ENCODE measurements at places on chromosomes 6 and 20.
A peak's percentile ranks its signal among the peaks of the same experiment; 100 is the strongest.

- no peak for DNase-seq
Observed at GRCh38 chr6:1745814-1746213, 136.1 kb downstream of the FOXC1 start.

DNA sequence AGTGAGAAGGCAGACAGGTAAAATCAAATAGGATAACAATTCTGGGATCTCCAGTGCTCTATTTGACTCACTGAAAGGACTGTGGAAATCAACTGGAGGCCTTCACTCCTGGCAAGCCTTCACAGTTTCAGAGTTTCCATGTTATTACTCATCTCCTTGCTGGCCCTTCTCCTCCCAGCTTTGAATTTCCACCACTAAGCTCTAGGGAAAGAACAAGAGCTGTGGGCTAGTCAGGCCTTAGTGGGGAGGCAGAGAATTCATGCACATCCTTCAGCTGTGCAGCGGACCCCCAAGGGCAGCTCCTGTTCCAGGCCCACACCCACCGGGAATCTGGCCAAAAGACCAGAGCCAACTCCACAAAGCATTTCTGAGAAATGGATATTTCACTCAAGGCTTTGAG is 26.0 kb downstream of the MYLIP start:
- no peak for DNase-seq

- DNase-seq: no peak
Observed at GRCh38 chr6:116714761-116715160, 33.8 kb downstream of the KPNA5 start.

GRCh38 chr6:91626911-91627310 is 1040.0 kb upstream of the MAP3K7 start:
- no peak for DNase-seq

- no peak for DNase-seq
Observed at GRCh38 chr6:19327661-19328060, 509.5 kb upstream of the ID4 start.

GRCh38 chr6:29112135-29112534 is 4.3 kb downstream of the OR2J3 start:
- no peak for DNase-seq

GRCh38 chr6:42162812-42163211 is 10.4 kb upstream of the GUCA1A start:
- DNase-seq: no peak

DNA sequence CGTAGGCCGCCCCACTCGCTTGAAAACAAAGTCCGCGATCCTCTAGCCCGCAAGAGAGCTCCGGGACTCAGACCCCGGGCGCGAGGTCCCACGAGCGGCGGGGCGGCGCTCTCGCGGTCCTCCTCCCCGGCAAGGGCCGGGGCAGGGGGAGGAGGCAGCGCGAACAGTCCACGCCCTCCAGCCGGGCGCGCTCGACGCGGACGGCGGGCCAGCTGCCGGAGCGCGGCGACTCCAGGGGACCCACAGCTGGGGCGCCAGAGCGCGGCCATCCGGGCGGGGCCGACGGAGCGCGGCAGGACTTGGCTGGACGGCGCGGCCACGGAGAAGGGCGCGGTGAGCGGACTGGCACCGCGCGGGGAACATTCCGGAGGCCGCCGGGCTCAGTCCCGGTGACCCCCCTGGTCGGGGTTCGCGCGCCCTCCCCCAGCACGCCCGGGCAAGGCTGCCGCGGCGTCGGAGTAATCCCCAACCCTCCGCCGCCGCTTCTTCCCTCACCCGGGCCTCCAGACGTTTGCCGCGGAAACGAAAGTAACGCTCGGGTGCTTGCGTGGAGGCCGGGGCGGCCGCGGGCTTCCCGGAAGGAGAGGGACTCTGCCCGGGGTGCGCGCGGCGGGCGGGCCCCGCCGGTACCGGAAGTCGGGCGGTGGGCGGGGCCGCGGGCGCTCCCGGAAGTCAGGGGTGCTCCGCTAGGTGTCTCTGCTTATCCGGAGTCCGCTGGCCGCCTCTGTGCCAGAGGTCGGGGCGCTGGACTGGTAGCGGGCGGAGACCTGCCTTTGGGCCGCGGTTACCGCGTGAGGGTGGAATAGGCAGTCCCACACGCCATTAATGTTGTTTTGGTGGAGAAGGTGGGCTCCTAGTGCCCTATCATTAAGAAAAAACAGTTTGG is at the start of gene RIPK1:
TSS of gene RIPK1 (plus strand) at position 166 of the 886 bp plus-strand sequence. CDS start 8,330 bp downstream, outside the sequence.
- DNase-seq: peak; percentile 36

DNA sequence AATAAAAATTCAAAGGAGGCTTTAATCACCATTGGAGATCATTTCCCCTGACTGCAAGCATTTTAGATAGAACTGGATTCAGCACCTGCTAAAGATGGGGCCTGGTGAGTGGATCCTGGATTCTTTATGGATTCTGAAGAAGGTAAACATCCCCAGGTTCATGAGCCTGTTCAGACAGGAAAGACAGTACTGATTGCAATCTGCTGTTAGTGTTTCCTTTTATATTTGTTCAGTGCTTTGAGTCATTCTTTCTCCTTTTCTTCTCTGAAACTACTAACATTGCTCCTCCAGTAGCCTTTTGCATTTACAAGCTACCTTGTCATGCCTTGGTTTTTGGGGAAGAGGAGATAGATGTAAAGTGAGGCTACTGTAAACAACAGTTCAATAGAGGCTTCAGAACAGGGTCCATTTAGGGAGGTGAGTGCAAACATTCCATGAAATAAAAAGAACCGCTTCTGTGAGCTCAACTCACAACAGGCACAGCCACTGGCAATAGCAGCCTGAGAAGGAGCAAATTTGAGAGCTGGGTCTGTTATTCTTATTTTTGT is 66.4 kb upstream of the PRL start:
- no peak for DNase-seq

DNA sequence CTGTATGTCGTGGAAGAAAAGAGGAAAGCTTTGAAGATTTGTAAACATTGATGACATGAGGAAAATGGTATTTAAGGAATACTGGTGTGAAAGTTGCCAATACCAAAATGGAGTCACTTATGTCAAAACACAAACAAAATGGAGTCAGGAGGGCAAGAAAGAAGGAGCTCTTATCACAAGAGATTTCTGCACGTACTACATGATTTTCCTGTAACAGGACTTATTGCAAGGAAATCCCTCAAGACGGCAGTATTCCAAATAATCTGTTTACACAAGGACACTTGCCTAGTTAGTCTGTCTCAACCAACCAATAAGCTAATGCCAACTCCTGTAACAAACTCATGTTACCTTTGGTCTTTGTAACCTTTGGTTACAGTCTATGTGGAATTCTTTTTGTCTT is 29.8 kb downstream of the SLC2A12 start:
- no peak for DNase-seq

- DNase-seq: no peak
Observed at GRCh38 chr6:83860782-83861495, 1.4 kb downstream of the CYB5R4 start.

DNA sequence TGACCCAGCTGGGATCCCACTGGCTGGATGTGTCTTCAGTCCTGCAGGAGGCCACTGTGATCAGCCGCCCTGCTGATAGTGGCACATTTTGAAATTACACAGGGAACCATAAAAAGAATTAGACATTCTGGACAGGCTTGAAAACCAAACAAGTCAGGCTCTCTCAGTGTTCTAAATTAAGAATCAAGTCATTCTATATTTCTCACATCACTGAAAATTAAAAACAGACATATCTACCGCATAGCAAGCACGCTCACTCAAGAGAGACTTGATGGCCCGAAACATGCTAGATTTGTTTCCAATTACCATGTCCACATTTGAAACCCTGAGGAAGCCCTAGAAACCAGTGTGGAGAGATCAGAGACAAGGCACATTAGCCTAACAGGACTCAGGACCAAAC is 57.7 kb downstream of the NFATC2 start:
- DNase-seq: no peak

DNA sequence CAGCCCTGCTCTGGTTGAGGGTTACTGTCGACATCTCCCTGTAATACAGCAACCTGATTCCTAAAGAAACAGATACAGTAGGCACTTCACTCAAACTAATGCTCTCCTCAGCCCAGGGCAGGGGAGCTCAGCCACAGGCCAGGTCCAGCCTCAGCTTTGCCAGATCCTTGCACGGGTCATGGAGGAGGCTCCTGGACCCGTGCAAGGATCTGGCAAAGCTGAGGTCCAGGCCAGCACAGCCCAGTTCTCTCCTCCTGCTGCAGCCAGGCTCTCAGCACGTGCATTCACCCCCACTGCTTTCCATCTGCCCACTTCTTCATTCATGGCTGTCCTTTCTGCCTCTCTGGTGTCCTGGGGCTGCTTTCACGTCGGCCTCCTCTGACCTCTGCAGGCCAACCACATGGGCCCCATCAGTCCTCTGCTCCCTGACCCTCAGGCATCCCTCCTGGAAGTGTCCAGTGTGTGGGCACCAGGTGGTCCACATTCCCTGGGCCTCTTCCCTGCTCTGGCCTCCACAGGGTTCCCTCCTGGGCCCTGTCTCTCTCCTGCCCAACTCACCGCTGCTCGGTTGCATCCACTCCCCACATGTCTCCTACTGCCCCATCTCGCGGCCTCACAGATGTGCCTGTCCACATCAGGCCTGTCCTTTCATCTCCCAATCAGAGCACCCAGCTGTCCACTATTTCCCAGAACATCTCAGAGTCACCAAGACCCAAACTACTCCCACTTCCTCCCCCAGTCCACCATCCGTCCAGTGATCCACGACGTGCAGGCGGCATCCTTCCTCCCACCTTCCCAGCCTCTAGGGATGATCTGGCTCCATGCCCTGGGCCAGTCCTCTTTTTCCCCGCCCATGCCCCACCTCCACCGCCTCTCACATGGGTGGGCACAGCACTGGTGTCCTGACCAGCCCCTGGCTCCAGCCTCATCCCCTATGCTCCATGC is 11.8 kb upstream of the CD93 start:
- DNase-seq: no peak

GRCh38 chr20:61516346-61517208 is 264.5 kb downstream of the CDH4 start:
- no peak for DNase-seq

GRCh38 chr6:85464260-85464644 is 14.4 kb downstream of the NT5E start:
- DNase-seq: peak; percentile 87

- DNase-seq: peak; percentile 84
Observed at GRCh38 chr20:23637282-23638221, at the start of gene CST3. CST3 (minus strand) TSS chr20:23637955; CDS start chr20:23637862, 93 bp downstream.

DNA sequence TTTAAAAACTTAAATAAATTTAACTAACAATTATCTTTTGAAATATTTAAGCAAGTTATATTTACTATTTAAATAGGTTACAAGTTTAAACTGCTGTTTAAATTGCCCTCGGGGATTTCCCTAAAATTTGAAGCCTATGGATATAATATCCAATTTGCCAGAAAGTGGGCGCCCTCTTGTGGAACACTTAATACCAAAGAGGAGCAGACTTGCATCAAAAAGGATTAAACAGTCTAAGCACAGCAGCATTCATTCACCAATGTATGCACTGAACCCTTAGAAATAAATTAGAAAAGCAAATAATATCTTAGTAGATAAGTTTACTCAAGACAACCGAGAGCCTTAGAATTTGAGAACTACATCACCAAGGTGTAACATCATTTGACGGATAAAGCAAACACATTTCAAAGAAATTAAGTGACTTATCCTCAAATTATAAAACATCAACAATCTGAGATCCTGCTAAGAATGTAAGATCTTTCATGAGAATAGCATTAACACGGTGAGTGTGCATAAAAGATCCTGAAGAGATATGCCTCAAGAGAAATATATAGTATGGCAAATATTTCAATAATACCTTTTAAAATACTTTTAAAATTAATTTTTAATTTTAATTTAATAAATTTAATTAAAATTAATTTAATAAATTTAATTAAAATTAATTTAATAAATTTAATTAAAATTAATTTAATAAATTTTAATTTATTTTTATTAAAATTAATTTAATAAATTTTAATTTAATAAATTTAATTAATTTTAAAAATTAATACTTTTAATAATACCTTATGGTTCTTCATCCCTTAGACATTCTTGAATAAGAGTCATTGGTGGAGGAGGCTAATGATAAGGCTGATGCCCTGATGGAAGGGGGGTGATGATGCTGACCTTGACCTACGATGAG is 11.5 kb upstream of the MEP1A start:
- DNase-seq: no peak

DNA sequence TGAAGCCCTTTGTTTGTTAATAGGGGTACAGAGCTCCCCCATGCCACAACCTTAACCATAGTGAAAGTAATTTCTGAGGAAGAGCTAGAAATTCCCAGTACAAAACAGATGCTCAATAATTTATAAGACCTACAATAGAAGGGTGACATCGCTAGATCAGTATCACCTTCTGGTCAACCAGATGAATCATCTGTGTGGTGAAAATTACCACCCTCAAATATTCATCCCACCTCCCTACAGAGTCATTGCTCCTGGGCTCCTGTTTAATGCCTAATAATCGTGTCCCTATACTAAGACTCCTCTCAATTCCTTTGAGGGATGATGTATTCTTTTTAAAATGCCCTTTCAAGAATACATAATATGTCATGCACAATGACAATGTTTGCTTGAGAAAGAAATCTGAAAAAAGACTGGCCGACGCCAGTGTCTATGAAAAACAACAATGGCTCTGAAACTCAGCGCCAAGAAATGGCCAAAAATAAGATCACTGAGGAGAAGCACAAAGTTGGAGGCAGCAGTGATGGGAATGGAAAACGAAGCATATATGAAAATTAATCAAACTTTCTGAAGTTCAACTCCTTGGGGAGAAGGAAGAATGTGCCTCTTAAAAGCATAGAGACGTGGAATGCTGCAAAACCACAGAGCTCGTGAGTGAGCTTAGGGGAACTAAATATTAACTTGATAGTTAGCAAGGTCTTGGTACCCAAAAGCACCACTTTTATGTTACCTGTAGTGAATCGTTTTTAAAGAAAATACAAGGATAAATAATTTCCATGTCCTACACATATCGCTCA is 11.0 kb upstream of the ADGRF5 start:
- DNase-seq: no peak

DNA sequence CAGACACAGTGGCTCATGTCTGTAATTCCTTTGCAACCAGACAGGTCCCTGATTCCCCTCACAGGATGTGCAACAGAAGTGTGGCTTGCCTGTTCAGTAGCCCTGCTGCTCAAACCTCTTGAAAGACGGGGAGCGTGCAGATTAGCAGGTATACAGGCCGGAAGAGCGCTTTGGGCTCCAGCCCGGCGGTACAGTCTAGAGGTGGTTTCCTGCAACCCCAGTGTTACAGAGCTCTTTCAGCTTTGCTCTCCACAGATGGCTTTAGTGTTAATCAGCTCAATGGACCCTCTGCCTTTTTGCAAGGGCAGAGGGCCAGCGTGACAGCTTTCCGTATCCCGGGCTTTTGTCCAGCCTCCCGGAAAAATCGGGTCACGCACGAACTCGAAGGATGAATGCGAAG is 67.2 kb upstream of the TNFRSF21 start:
- no peak for DNase-seq

GRCh38 chr20:44319839-44320422 is 8.9 kb upstream of the FITM2 start:
- DNase-seq: no peak

- no peak for DNase-seq
Observed at GRCh38 chr6:41426888-41427641, 91.7 kb downstream of the NCR2 start.

GRCh38 chr6:43934183-43934802 is 164.3 kb downstream of the VEGFA start:
- no peak for DNase-seq

DNA sequence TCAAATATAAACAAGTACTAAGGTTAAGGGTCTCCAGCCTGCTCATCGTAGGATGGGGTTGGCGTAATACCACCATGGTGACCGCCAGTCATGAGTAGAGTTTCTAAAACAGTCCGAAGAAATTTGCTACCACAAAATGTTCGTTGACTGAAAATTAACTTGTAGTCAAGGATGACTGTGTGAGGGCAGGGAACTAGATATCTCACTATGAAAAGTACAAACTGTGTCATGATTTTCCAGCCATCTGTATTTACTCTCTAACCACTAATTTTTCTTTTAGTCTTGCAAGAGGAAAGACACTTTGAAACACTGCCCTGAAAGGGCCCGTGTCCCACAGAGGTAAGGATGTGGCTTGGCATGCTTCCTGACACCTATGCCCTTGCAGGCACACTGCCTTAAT is 99.7 kb downstream of the IRF4 start:
- DNase-seq: no peak

Measured in HS-27A (cell line).